ENCODE measurements at places on chromosomes 1 and 21.
A peak's percentile ranks its signal among the peaks of the same experiment; 100 is the strongest.

DNA sequence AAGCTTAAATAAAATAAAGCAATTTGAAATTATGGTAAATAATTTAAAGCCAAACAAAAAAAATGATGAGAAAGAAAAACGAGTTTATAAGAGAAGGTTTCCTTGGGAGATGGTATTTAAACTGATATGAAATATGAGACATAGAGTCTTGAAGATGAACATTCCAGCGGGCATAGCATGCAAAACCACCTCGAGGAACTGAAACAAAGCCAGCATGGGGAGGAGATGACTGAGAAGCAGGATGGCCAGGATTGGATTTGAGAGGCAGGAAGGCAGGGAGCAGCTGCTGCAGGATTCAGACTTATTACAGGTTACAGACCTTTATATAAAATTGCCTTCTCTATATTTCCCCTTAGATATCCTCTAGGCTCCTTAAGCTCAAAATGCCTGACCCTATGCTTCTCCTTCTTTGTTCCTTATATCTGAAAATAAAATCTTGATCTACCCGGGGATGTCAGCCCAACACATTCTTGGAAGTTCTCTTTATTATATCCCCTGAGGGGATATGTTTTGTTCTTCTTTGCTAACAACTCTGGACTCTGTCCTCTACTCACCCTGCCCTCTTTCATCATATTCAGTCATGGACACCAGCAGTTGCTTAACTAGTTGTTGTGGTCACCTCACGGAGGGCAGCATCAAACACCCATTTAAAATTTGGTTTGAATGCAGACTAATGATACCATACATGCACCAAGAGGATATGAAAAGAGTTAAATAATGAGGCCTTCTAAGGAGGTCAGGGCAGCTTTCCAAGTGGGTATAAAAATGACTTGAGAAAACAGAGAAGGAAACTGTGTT is 719.1 kb upstream of the B3GALT2 start:
- no peak for DNase-seq

- DNase-seq = peak; percentile 70
These were observed 31.9 kb downstream of the NEK2 start for GRCh38 chr1:211643324-211644212.

DNA sequence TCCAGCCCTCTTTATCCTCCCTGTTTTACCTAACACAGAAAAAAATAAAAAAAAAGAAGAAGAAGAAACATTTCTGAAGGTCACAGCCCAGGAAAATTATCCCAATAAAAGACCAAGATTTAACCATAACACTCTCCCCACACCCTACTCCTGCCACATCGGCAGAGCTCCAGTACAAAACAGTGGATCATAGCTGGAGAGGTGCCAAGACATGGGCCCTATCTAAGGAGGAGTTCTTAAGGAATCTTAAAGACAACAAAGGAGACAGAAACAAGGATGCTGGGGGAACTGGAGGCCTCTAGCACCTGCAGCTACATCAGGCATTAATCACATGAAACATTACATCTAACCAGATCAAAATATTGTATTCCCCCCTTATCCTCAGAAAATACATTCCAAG is 432.8 kb downstream of the MATN1 start:
- DNase-seq = no peak

DNA sequence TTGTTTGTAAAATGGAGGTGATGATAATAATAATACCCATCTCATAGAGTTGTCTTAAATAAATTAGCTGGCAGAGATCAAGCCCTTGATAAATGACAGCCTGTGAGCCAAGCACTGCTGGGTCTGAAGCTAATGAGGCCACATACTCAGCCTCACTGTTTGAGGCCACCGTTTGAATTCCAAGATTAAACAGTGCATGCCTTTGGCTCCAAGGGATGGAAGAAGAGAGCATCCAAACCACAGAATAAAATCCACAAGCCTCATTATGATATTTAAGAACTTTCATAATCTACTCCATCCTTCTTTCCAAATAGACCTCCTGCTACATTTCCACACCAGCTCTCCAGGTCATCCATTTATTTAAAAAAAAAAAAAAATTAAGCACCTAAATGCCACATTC is 29.0 kb downstream of the TGFBR3 start:
- no peak for DNase-seq

GRCh38 chr1:201828217-201828819 is 639 bp upstream of the IPO9 start:
- no peak for DNase-seq

DNA sequence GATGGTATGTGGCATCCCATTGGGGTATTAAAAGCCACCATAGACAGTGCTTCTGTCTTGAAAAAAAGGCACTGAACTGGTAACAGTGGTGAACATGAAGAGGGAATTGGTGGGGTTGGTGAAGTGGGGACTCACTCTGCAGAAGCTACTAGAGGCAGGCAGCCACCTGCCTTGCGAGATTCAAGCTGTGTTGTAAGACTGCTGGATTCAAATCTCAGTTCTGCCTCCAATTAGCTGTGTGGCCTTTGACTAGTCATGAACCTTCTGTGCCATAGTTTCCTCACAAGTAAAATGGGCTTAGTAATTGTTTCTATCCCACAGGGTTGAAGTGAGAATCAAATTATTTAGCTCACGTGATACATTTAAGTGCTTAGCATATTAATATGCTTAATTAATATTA is 16.6 kb upstream of the ELOA start:
- no peak for DNase-seq

DNA sequence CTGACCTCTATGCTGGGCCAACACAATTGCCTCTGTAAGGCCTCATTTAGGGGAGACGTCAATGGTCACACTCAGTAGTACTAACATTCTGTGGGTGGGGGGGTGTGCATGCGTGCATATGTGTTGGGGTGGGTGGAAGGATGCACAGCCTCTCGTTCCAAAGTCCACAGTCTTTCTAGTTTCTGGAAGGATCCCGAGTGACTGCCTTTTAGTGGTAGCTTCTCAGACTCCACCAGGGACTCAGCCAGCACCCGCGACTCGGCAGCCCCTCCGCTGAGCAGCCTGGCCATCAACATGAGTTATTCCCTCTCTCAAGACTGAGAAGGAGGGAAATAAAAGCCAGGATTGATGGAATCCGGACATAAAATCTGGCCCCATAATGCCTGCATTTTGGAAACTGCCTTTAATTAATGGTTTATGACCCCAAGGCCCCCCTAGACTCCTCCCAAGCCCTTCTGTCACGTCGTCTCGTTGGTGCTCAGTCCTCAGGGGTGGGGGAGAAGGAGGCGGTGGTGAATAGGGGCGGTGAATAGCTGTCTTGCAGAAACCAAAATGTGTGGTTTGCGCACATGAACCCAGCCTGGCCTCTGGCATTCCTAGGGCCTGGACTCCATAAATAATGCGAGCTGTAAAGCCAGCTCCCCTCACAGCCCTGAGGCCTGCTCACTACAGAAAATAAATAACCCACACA is 65.1 kb upstream of the TMEM51 start:
- DNase-seq = no peak

- DNase-seq = no peak
These were observed 182.9 kb downstream of the AKT3 start for GRCh38 chr1:243667133-243667532.

GRCh38 chr1:75276385-75276784 is 142.2 kb downstream of the LHX8 start:
- DNase-seq = no peak

DNA sequence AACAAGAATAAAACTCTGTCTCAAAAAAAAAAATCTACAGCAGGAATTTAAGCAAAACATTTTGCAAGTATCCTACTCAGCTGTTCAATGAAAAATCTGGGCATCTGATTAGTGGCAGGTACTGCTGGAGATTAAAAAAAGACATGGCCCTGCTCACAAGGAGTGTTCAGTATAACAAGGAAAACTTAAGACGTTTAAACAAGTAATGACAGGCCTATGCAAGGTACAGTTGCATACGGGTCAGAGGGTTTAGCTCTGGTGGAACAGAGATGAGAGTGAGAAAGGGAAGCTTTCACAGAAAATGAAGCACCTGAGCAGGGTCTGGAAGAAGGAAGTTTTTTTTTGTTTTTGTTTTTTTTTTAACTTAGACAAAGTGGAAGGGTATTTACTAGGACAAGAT is 23.0 kb downstream of the SNRNP40 start:
- DNase-seq = no peak

GRCh38 chr1:18998016-18998724 is 41.7 kb upstream of the IFFO2 start:
- DNase-seq = no peak

DNA sequence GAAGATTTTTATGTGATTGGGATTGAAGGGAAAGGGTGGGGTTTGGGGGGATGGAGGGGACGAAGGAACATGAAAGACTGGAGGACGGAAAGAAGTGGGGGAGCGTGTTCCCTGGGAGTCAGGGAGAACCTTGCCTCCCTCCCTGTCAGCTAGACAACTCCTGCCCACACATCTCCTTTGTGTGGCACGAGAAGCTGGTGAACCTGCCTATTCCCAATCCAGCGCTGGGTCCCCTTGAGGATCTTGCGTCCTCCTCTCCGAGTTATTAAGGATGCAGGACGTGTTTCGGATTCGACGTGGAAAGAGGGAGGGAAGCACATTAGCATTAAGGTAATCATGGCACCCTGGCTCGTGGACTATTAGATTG is 1.4 kb downstream of the LRRC7 start:
- no peak for DNase-seq

GRCh38 chr1:13748610-13749505 is 48.9 kb downstream of the PRDM2 start:
- DNase-seq = peak; percentile 100

- DNase-seq = no peak
These were observed 9.2 kb upstream of the GJB3 start for GRCh38 chr1:34771573-34772371.

GRCh38 chr1:44616991-44617702 is 57.1 kb downstream of the TMEM53 start:
- no peak for DNase-seq

GRCh38 chr21:44299458-44300261 is at the start of gene PFKL:
TSS of gene PFKL (plus strand) at chr21:44300053. CDS start at chr21:44300106, 53 bp downstream.
- peak; percentile 90 for DNase-seq

- DNase-seq = no peak
These were observed 53.1 kb upstream of the CD55 start for GRCh38 chr1:207268337-207268736.

DNA sequence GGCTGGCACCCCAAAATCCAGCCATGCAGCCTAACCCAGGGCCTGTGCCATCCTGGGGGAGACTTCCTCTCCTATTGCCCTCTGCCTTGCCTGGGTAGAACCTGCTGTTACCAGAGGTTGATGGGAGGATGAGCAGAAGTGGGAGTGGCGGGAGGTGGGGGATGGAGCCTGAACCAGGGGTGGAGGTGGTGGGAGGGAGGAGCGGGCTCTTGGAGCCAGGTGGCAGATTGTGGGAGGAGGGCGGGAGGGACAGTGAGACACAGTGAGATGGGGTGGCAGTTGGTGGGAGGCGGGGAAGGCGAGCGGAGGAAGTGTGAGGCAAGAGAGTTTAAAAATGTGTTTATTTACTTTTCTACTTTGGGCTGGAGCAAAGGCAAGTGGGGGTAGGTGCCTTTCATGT is 87.3 kb downstream of the KCNJ6 start:
- no peak for DNase-seq

DNA sequence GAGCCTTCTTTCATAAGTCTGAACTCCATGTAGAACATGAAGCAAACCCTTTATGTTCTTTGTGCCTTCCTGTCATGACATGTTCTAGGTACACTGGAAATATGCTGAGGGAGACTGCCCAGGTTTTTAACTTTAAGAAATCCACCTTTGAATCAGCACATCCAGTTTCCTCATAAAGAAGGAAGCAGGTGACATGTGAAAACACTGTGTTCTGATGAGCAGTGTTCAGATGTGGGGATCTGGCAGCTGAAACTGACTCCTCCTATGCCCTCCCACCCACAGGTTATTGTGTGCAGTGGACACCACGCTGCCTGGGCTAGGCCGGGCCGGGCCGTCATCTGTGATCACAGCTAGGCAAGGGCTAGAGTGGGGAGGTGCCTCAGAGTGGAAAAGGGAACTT is 51.1 kb downstream of the CNN3 start:
- DNase-seq = no peak

- DNase-seq = no peak
These were observed 476.3 kb upstream of the RUNX1 start for GRCh38 chr21:35525443-35525842.

DNA sequence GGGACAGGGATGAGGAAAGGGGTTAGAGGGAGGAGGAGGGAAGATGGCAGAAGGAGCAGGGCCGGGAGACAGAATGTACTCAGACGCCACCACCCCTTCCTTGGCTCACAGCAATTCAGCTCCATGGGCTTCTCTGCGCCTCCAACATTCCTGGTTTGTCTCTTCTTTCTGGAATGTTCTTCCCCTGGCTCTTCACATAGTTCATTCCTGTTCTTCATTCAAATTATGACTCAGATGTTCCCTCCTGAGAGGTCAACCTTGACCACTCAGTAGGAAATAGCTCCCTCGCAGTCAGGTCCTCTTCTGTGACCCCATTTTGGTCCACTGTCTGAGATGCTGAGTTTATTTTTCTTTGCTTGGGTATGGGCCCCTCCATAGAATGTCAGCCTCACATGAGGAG is 203.2 kb downstream of the C1orf94 start:
- no peak for DNase-seq

DNA sequence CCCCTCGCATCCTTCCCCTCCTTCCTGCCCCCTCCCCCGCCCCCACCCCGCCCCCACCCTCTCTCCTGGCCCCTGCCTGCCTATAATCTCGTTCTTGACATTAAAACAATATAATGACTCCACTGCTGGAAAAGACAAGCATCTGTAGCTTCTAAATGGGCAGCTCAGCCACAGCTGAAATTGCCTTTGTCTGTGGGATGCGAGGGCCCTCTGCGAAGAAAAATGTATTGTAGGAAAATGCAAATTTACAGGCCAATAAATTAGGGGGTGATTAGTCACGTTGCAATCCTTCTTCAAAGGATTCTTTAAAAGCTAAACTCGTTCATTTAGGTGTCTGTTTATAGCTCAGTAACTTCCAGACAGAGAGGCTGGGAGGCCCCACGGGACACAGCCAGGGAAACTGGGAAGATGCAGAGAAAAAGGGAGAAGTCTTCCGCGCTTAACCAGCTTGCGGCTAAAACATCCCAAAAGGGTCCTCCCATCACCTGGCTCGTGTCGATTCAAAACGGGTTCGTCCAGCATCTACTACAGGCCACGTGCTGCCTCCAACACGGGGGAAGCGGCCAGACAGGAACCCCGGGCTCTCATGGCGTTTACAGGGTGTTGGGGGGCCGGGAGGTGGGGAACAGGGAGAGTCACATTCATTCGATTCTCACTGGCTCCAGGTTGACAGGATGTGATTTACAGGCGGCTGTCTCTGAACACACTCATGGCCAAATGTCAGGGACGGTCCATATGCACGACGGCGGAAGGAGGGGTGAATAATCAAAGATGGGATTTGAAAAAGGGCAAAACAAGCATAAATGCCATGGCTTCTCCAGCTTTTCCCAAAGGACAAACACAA is 100.5 kb upstream of the ZBTB40 start:
- no peak for DNase-seq

GRCh38 chr1:27503844-27504587 is 14.0 kb upstream of the WASF2 start:
- no peak for DNase-seq

All from Right ventricle myocardium inferior (tissue), 1 donor.